ENCODE measurements at places on chromosomes 6 and 20. TPM values are rescaled to one million over a fixed set of nuclear protein-coding genes. Genes with fewer than 3 reads are reported as not detected.
A peak's percentile ranks its signal among the peaks of the same experiment; 100 is the strongest.

Gene SCP2D1
- total RNA-seq = not detected

Gene RUNX2
- total RNA-seq = 1.8 TPM

DNA sequence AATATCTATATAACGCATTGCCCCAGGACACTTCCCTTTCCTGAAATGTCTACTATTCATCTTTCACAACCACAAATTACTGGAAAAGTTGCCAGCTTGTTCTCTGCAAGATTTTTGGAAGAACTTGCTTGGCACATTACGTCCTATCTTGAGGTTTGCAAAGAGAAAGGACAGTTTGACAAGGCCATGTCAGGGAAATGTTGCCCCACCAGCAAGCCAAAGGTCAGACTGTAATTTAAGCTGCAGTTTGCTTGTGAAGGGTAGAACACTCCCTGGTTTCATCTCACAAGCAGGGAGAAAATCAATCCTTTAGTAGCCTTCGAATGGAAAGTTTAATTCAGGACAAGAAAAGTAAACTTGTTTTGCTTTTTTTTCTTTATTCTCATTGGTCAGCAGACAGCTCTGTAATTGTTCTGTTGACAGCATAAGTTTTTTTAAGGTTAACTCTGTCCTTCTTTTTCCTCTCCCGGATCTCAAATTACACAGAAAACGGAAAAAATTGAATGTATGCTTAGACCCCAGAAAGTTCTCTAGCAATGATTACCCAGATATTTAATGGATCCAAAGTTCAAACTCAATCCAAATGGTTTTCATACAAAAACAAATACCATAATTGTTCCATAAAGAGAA is 541.8 kb upstream of the NRSN1 start:
- no peaks in the 10 kb centered on the region for H3K27me3 ChIP-seq
- H3K27ac ChIP-seq = no peak overlapping the region
- no peak for DNase-seq
- no peak overlapping the region for H3K4me3 ChIP-seq
- H3K36me3 ChIP-seq = no peaks in the 10 kb centered on the region

DNA sequence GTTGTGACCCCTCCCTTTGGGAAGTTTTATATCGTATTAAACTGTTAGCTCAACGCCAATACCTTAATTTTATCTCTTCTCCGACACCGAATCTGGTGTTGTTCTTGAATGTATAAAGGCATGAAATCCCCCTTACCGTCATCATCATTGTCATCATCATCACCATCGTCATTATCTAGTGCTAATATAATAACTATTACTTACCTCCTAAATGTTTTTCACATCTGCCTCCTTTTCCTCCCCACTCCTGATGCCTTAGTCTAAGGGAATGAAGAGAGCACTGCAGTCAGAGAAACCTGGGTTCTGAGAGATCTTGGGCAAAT is 677 bp upstream of the ZBTB24 start:
- H3K27ac ChIP-seq = peak overlapping the region; percentile 71
- DNase-seq = no peak
- peaks cover 33% of the 10 kb centered on the region for H3K36me3 ChIP-seq
- peak overlapping the region; percentile 86 for H3K4me3 ChIP-seq
- peaks cover 46% of the 10 kb centered on the region for H3K4me1 ChIP-seq

- no peaks in the 10 kb centered on the region for H3K4me1 ChIP-seq
- H3K27me3 ChIP-seq = no peaks in the 10 kb centered on the region
- peaks cover 54% of the 10 kb centered on the region for H3K36me3 ChIP-seq
- H3K27ac ChIP-seq = no peak overlapping the region
- DNase-seq = no peak
- no peak overlapping the region for H3K4me3 ChIP-seq
Measured at GRCh38 chr6:57134954-57135353, 37.2 kb upstream of the BAG2 start.

GRCh38 chr6:126475449-126475848 is 135.5 kb downstream of the CENPW start:
- H3K27ac ChIP-seq = no peak overlapping the region
- H3K27me3 ChIP-seq = no peaks in the 10 kb centered on the region
- no peak overlapping the region for H3K4me3 ChIP-seq
- no peaks in the 10 kb centered on the region for H3K4me1 ChIP-seq
- H3K36me3 ChIP-seq = no peaks in the 10 kb centered on the region

- no peak for DNase-seq
- H3K36me3 ChIP-seq = no peaks in the 10 kb centered on the region
- H3K27me3 ChIP-seq = peaks cover 12% of the 10 kb centered on the region
- no peak overlapping the region for H3K4me3 ChIP-seq
- no peak overlapping the region for H3K27ac ChIP-seq
- peaks cover 11% of the 10 kb centered on the region for H3K4me1 ChIP-seq
Measured at GRCh38 chr6:112156668-112157067, 69.3 kb downstream of the FAM229B start.

- peaks cover 3% of the 10 kb centered on the region for H3K4me1 ChIP-seq
- peak overlapping the region; percentile 30 for H3K27ac ChIP-seq
- H3K4me3 ChIP-seq = no peak overlapping the region
- no peaks in the 10 kb centered on the region for H3K27me3 ChIP-seq
- peaks cover 89% of the 10 kb centered on the region for H3K36me3 ChIP-seq
- DNase-seq = no peak
Measured at GRCh38 chr6:33683576-33684427, 27.7 kb downstream of the UQCC2 start.

- no peaks in the 10 kb centered on the region for H3K27me3 ChIP-seq
- no peak overlapping the region for H3K4me3 ChIP-seq
- no peaks in the 10 kb centered on the region for H3K4me1 ChIP-seq
- no peak overlapping the region for H3K27ac ChIP-seq
- DNase-seq = no peak
Measured at GRCh38 chr6:12909833-12910232, 193.3 kb downstream of the PHACTR1 start.

DNA sequence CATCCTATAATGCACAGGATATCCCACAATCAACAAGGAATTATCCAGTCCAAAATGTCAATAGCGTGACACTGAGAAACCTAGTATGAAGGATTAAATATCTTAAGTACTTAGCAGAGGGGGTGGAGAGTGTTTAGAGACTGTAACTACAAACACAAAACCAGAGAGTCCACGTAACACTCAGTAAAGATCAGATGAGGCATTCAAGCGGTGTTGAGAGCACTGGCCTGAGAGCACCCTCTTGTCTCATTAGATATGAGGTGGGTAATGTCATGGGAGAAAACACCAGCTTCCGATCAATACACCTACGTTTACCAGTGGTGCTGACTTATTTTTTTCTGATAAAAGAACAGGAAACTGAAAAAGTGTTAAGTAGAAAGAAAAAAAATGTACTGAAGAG is 2.3 kb downstream of the FAM184A start:
- H3K4me3 ChIP-seq = no peak overlapping the region
- H3K4me1 ChIP-seq = peaks cover 17% of the 10 kb centered on the region
- H3K27me3 ChIP-seq = peaks cover 18% of the 10 kb centered on the region
- no peak overlapping the region for H3K27ac ChIP-seq

Gene EBF4
- 1.6 TPM for total RNA-seq

DNA sequence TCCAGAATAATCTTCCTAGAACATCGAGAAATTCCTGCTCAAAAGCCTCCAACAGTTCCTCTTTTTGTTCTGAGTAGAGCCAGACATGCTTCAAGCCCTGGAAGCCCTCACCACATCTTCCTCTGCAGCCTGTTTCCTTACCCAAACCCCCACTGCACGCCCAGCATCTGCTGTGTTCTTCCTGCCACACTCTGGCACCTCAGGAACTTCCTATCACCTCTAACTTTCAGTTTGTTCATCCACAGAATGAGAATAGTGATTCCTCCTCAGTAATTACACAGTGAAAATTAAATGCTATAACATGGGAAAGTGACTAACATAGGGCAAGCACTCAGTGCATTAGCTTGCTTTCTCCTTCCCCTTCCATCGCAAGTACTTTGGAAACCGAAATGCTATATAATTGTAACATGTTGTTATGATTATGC is 26.3 kb downstream of the C6orf89 start:
- no peak overlapping the region for H3K27ac ChIP-seq
- no peak for DNase-seq
- no peak overlapping the region for H3K4me3 ChIP-seq
- H3K4me1 ChIP-seq = peaks cover 14% of the 10 kb centered on the region
- H3K27me3 ChIP-seq = no peaks in the 10 kb centered on the region
- peaks cover 62% of the 10 kb centered on the region for H3K36me3 ChIP-seq

Gene PDE10A
- not detected for total RNA-seq

GRCh38 chr6:49987749-49988148 is 18.3 kb upstream of the DEFB113 start:
- H3K27ac ChIP-seq = no peak overlapping the region
- no peak for DNase-seq
- H3K36me3 ChIP-seq = no peaks in the 10 kb centered on the region
- no peak overlapping the region for H3K4me3 ChIP-seq

DNA sequence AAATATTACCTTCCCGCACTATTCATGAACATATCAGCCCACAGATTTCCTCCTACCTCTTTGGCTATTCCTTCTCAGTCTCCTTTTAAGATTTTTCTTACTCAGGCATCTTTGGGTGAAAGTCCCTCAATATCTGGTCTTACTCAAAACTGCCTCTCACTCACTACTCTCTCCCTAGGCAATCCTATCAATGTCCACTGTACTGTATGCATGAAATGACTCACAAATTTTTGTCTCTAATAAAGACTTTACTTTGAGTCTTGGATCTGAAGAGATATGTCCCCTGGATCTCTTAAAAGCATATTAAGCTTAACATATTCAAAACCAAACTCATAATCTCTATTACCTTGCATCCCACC is 24.4 kb downstream of the IL22RA2 start:
- H3K4me1 ChIP-seq = peaks cover 28% of the 10 kb centered on the region
- H3K27ac ChIP-seq = no peak overlapping the region
- no peak overlapping the region for H3K4me3 ChIP-seq
- DNase-seq = no peak
- no peaks in the 10 kb centered on the region for H3K36me3 ChIP-seq

DNA sequence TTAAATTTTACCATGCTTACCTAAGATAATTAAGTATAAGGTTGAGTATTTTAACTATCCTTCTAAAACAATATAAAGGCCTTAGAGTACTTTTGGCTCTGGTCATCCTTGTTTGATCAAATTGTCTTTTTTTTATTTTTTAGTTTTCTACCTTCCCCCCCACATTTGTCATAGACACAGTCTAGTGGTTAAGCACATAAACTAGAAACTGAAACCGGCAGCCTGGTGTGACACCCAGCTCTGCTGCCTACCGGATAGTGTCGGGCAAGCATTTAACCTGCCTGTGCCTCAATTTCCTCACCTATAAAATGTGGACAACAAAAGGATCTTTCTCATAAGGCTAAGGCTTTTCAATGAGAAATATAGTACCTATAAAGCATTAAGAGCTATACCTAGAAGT is 21.6 kb upstream of the TULP4 start:
- H3K36me3 ChIP-seq = peaks cover 6% of the 10 kb centered on the region
- peaks cover 69% of the 10 kb centered on the region for H3K4me1 ChIP-seq
- no peaks in the 10 kb centered on the region for H3K27me3 ChIP-seq
- DNase-seq = no peak

DNA sequence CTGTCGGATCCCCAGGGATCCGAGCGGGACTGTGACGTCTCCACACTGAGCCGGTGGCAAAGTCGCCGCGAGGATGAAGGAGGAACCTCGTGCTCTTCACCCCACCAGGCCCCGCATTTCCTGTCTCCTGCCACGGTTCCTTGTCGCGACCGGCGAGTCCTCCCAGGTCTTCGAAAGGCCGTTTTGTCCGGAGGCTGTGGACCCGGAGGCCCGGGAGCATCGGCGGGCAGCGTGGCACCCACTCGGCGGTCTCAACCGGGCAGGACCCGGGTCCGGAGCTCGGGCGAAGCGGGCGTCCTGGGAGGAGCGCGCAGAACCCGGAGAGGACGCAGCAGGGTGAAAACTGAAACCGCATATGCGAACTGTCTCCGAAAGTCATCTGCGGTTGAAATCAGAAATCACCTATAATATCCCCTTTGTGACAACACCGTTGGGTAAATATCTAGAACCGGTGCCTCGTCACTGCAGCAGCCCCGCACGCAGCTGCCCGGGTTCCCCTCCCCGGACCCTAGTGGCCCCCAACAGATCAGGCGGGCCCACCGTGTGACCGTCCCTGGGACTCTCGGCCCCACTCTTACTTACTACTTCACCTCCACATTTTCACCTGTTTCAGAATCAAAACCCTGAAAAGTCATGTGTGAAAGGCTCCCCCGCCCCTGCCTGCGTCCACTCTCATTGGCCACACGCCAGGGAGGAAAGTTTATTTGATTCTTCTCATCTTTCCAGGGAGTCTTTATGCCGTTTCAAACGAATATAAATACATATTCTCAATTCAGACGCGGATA is 3.1 kb upstream of the ULBP2 start:
- peaks cover 2% of the 10 kb centered on the region for H3K36me3 ChIP-seq
- H3K27me3 ChIP-seq = peaks cover 67% of the 10 kb centered on the region

- no peak overlapping the region for H3K4me3 ChIP-seq
- no peak for DNase-seq
- no peak overlapping the region for H3K27ac ChIP-seq
- H3K36me3 ChIP-seq = no peaks in the 10 kb centered on the region
- peaks cover 12% of the 10 kb centered on the region for H3K27me3 ChIP-seq
Measured at GRCh38 chr6:160217073-160217472, 41.5 kb downstream of the SLC22A2 start.

Gene TP53TG5
- not detected for total RNA-seq

Gene EYA4
- total RNA-seq = 0.40 TPM

Gene JPH2
- not detected for total RNA-seq

- H3K4me1 ChIP-seq = no peaks in the 10 kb centered on the region
- no peaks in the 10 kb centered on the region for H3K36me3 ChIP-seq
- no peak overlapping the region for H3K27ac ChIP-seq
- peaks cover 14% of the 10 kb centered on the region for H3K27me3 ChIP-seq
Measured at GRCh38 chr6:16883414-16883813, 122.2 kb upstream of the ATXN1 start.

GRCh38 chr20:17673084-17673483 is 9.0 kb downstream of the RRBP1 start:
- H3K27ac ChIP-seq = no peak overlapping the region
- DNase-seq = no peak
- peaks cover 9% of the 10 kb centered on the region for H3K4me1 ChIP-seq
- no peaks in the 10 kb centered on the region for H3K36me3 ChIP-seq

Gene HTR1B
- total RNA-seq = not detected

Gene HSD17B8
- total RNA-seq = 12.3 TPM

DNA sequence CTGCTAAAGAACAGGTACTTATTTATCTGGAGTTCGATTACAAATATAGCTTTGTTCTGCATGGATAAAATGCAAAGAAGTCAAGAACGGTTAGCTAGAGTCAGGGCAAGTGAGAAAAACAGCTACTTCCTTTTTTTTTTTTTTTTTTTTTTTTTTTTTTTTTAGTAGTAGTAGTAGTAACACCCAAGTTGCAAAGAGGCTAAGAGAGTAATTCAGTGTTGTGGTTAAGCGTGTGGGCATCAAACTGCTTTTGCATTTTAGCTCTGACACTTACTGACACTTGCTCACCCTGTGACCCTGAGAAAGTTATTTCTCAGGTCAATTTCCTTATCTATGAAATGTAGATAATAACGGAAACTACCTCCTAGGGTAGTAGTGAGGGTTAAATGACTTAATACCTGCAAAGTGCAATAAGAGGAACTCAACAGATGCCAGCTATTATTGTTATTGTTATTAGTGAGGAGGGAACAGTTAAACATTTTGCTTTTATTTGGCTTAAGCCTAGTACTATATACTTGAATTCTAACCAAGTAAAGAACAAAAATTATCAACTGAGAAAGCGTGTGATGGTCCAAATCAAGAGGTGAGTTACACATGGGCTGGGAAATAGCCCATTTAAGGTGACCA is 86.7 kb upstream of the BACH2 start:
- DNase-seq = no peak
- no peaks in the 10 kb centered on the region for H3K36me3 ChIP-seq
- H3K27me3 ChIP-seq = no peaks in the 10 kb centered on the region

- H3K4me3 ChIP-seq = peak overlapping the region; percentile 24
- H3K36me3 ChIP-seq = no peaks in the 10 kb centered on the region
- no peak for DNase-seq
- H3K27me3 ChIP-seq = no peaks in the 10 kb centered on the region
- peaks cover 42% of the 10 kb centered on the region for H3K4me1 ChIP-seq
Measured at GRCh38 chr6:25332655-25333071, 53.5 kb downstream of the CARMIL1 start.
